ENCODE measurements at places on chromosomes 2 and 18.

- no peak for DNase-seq
Observed at GRCh38 chr2:156196031-156196430, 136.5 kb downstream of the NR4A2 start.

GRCh38 chr2:76997296-76997695 is 524.9 kb downstream of the LRRTM4 start:
- DNase-seq, result no peak

DNA sequence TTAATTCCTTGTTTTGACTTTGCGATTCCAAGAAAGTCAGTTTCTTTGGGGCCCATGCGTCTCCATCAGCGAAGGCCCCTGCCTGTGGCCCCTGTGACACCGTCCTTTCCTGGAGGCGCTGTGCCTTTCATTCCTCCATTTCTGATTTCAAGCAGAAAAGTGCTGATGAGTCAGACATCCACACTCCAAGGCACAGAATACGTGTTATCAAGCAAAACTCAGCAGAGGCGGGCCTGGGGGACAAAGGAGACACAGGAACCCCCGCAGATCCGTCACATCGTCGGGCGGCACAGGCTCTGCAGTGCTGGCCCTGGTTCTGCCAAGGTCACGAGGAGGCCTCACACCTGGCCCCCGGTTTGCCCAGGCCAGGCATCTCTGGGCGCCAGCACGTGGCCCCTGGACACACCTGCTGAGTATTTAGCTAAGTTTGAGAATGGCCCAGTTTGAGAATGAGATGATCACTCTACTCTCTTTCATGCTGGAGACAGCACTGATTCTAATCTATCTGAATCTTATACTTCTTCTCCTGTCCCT is 7.2 kb upstream of the SALL3 start:
- DNase-seq, result no peak

DNA sequence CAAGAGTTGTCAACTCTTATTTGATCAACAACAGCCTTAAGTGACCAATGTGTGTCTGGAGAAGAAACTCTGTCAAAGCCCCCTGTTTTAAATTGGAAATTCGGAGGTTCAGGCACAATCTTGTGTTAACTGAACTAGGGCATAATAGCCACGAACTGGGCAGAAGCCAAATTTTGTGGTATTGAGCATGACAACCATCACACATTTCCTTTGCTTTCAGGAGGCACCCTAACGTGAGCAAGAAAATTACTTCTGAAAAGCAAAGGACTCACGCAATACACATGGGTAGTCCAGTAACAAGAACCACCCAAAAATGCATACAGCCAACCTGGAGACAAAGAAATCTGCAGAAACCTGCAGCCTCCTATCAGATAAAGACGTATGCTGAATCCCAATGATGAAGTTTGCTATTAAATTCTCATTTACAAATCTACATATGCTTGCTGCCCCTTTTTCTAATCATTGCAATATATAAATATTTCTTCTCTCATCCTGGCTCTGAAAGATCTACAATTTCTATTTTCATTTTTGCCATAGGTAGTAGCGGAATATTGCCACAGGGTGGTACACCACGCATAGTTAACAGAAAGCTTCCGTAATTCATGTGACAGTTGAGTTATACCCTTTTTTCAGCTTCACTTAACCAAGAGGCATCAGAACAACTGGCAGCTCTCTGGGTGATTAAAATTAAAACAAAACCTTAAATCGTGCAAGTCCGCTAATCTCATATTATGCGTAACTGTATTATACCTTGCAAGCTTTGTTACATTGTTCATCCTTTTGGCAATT is 495.8 kb downstream of the NRXN1 start:
- no peak for DNase-seq

GRCh38 chr2:108946442-108946841 is 42.6 kb downstream of the EDAR start:
- no peak for DNase-seq

DNA sequence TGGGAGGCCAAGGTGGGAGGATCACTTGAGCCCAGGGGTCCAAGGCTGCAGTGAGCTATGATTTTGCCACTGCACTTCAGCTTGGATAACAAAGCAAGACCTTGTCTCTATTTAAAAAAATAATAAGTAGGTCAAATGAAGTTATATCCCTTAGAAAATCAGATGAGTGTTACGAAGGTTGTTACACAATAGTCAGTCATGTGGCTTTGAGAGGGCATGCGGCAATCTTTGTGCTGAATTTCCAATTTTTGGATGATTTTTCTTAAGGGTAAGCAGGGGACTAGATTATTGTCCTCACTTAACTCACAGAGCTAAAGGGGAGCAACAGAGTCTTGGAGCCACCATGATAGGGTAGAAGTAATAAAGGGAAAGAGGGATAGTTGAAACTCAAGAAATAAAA is 71.8 kb downstream of the B3GNT2 start:
- DNase-seq, result no peak

DNA sequence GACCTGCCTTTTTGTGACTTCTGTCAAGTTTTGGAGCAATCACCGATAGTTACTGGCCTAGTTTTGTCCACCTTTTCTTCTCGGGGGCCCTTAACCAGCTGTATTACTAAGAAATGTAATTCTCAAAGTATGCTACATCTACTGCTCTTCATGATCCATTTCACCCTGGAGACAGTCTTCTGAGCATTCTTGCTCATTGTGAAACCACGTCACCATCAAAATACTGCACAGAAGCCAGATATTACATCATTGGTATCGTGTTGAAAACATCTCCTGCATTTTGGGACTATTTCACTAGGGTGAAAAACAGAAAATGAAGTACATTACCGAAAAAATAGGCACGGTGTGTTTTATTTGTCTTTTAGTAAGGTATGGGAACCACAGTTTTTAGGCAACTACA is 11.7 kb downstream of the LYPD6B start:
- DNase-seq, result no peak

DNA sequence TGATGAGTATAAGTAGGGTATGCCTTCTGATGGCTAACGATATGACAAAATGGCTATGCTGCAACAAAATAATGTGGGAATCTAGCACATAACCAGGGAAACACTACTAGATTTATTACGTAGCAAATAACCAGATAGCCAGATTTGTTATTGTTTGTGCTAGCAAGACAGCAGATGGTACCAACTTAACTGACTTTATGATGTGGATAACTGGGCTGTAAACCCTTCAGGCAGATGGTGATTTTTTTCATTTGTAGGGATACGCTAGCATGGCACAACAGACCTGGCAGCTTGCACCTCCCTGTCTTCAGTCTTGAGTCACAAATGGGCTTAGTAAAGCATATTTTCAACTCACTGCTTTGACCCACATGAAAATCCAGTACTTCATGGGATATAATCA is 48.7 kb downstream of the PRELID3A start:
- DNase-seq, result no peak

DNA sequence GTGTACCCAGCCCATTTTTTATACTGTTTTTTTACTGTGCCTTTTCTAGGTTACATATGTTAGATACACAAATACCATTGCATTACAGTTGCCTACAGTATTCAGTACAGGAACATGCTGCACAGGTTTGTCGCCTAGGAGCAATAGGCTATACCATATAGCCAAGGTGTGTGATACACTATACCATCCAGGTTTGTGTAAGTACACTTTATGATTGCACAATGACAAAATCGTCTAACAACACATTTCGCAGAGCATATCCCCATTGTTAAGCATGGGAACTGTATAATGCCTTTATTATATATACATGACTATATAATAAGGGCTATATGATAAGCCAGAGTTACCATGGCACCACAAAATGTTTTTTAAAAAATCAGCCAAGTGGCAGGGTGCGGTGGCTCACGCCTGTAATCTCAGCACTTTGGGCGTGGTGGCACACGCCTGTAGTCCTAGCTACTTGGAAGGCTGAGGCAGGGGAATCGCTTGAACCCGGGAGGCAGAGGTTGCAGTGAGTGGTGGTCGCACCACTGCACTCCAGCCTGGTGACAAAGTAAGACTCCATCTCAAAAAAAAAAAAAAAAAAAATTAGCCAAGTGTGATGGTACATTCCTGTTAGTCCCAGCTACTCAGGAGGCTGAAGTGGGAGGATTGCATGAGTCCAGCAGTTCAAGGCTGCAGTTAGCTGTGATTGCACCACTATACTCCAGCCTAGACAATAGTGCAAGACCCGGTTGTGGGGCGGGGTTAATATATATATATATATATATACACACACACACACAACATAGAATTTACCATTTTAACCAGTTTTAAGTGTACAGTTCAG is 2.8 kb upstream of the CENPA start:
- DNase-seq, result no peak

DNA sequence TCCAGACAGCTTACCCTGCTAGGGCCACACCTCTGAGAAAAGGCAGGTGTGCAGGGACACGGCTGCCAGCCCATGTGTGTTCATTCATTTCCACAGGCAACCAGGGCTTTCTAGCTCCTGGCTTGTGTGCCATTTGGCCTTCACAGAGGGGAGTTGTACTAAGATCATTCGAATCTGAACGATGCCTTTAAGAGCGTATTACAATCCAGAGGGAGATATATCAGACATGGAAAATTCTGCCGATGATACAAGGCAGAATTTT is 64.2 kb upstream of the OTOF start:
- no peak for DNase-seq

DNA sequence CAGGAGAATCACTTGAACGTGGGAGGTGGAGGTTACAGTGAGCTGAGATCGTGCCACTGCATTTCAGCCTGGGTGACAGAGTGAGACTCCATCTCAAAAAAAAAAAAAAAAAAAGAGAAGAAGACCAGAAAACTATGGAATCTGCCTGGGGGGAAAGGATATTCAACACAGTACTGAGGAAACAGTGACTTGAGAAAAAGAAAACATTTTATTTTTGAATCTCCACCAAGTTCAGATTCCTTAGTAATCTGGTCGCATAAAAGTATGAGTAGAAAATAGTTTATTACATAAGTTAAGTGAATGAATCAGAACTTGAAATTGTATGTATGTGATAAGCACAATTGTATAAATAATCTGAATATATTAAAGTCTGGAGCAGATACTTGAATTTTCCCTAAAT is 13.0 kb upstream of the HAT1 start:
- no peak for DNase-seq

DNA sequence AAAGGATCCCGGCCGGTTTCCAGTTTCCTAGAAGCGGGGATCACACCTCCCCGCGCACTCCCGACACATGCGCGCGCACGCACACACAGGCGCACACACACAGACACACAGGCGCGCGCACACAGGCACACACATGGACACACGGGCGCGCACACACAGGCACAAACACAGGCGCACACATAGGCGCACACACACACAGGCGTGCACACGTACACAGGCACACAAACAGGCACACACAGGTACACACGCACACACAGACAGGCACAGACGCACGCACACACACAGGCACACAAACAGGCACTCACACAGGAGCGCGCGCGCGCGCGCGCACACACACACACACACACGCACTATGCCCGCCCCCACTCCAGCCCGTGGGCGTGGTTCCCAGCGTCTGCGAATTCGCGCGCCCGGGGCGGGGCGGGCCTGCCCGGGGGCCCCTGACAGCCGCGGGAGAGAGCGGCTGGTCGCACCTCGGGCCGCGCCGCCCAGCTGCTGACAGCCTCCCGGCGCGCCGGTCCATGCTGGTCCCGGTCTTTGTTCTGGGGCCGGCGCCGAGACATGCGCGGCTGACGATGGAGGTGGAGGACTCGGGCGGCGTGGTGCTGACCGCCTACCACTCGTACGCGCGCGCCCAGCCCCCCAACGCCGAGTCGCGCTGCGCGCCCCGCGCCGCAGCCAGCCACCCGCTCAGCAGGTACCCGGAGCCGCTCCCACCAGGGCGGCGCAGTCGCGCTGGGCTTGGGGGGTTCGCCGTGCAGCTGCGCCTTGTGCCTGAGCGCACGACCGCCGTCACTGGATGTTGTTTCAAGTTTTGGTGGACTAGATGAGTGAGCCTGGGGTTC is at the start of gene ARHGAP28:
Gene ARHGAP28 (plus strand): TSS at position 470 of the 845 bp plus-strand sequence. CDS start 106 bp downstream, at position 576.
- DNase-seq, result no peak

- DNase-seq, result no peak
Observed at GRCh38 chr2:148106331-148106730, 85.4 kb downstream of the MBD5 start.

DNA sequence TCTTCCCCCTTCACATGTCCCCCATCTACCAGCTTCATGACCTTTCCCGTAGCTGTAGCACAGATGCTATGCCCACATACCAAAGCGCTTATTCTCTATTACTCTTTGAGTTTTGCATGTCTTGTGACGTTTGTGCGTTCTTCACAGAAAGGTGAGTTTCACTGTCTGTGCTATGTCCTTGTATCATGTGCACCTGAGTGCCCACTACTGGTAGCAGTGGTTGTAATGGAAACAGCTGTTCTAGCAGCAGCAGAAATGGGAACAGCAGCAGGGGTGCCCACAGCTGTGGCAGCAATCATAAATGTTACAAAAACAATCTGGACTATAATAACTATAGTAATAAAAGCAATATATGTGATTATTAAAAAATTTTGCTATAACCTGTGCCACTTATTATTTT is 127.1 kb downstream of the STK39 start:
- DNase-seq, result no peak

DNA sequence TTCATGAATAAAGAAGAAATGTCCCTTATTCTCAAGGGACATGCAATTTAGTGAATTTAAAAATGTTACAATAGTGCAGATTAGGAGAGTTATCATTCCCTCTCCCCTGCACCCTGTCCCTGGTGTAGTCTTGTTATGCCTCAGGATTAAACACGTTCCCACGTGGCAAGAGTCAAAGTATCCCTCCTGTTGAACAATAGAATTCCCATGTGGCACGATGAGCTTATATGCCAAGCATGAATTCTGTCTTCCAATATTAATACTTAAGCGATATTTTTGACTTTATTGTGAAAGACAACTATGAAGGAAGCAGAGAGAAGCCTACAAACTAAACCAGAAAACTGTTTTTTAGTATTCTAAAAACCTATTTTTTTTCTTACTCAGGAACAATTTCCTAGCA is 36.7 kb upstream of the SPAG16 start:
- DNase-seq, result no peak

DNA sequence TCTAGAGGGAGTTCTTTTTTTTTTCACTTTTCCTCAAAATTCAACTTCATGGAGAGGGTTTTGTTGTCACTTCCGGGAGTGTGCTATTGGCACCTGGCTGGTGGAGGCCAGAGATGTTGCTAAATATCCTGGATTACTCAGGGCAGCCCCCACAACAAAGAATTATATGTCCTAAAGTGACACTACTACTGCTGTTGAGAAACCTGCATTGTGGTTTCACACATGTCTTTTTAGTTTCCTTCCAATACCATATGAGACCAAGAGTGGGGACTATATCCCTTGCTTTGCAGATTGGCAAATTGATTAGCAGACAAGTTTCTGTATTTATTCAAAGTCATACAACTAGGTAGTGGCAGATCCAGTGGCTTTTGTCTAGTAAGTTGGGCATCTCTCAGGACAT is 826.8 kb downstream of the TRIB2 start:
- DNase-seq, result no peak

Data from activated T-helper 9 cell treated with anti-CD3 and anti-CD28 coated beads, Interleukin-2, amount 50 U/mL, for 16 hours (primary cell).